ENCODE measurements at places on chromosomes 2 and 18.

DNA sequence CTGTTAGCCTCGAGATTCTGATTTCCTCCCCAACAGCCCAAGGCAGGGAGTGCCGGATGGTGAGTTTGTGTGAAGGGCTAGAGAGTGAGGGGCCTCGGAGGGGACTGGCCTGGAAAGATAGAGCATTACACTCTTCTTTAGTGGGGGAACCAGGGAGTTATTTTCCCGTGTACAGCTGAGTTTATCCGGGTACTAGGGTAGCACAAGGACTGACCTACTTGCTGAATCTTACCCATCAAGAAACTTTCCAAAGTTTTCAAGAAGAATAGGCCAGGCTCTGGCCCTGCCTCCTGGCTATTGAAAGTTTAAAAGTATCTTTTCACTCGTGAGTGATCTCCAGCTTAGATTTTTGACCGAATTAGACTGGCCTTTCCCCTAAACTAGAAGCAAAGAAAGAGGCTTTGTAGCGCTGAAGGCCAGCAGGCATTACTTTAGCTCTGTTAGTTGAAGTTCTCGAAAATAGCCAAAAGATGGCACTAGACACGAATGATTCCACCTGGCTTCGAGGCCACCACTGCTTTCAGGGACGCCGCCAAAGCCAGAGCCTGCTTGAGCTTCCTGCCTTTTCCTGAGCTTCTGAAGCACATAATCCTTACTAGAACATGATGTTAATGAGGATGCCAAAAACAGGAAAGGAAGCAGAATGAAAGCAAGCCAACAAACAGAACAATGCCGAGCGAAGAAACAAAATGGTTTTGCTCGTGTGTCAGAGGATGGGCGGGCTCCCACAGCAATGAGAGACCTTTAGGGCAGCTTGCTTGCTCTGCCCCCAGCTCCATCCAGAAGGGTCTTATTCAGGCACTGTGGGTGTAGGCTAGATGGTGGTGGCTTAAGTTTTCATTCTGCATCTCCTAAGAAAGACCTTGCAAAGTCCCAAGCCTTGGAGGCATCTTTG lies 55.8 kb downstream of the TSN start:
- DNase-seq: no peak
- peaks cover 11% of the 10 kb centered on the region for H3K27me3 ChIP-seq
- no peak overlapping the region for H3K4me3 ChIP-seq
- no peaks in the 10 kb centered on the region for H3K4me1 ChIP-seq

GRCh38 chr18:70068981-70069380 lies 121.3 kb upstream of the CD226 start:
- peaks cover 11% of the 10 kb centered on the region for H3K36me3 ChIP-seq
- no peaks in the 10 kb centered on the region for H3K27me3 ChIP-seq
- no peak overlapping the region for H3K27ac ChIP-seq
- no peaks in the 10 kb centered on the region for H3K4me1 ChIP-seq

DNA sequence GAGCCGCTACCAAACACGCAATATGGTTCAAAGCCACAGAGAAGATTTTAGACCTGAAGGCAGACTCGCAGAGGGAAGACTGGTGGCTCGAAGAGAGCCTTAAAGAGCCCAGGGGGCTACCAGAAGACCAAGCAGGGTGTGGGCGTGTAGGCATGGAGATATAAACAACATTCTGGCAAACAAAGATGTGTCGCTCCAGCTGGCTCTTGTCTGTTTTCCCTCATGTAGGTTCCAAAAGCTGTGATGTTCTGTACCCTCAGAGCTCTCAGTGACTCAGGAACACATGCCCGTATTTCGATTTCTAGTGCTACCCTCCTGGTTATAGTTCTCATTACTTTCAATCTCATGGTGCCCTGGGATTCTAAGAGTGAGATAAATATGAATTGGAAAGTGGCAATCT lies 44.5 kb downstream of the DOCK10 start:
- no peak overlapping the region for H3K27ac ChIP-seq
- no peak overlapping the region for H3K4me3 ChIP-seq

GRCh38 chr2:234491897-234492296 lies 5.0 kb downstream of the ARL4C start:
- peak overlapping the region; percentile 99 for H3K4me3 ChIP-seq
- peaks cover 44% of the 10 kb centered on the region for H3K4me1 ChIP-seq
- H3K27ac ChIP-seq: peak overlapping the region; percentile 100
- no peaks in the 10 kb centered on the region for H3K27me3 ChIP-seq
- DNase-seq: peak; percentile 62

DNA sequence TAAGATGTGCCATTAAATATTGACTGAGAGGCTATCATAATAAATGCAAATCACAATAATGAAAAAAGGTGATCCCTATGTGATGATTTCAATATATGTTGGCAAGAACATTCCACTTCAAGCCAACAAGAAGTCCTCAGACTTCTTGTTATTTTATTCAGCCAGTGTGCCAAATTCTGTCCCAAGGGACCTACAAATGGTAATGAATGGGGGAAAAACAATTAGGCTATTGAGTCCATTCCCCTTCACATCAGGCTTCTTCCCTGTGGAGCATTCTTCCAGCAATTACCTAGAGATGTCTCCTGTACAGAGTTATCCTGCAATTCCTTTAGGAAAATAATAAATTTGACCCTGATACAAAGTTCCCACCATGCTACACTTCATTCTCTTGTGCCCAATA lies 144.4 kb downstream of the PIEZO2 start:
- no peak for DNase-seq
- H3K36me3 ChIP-seq: no peaks in the 10 kb centered on the region
- H3K27me3 ChIP-seq: no peaks in the 10 kb centered on the region
- no peak overlapping the region for H3K27ac ChIP-seq
- no peaks in the 10 kb centered on the region for H3K4me1 ChIP-seq
